Endothelial cell of umbilical vein (primary cell): ENCODE measurements at places on chromosomes 2 and 18.

DNA sequence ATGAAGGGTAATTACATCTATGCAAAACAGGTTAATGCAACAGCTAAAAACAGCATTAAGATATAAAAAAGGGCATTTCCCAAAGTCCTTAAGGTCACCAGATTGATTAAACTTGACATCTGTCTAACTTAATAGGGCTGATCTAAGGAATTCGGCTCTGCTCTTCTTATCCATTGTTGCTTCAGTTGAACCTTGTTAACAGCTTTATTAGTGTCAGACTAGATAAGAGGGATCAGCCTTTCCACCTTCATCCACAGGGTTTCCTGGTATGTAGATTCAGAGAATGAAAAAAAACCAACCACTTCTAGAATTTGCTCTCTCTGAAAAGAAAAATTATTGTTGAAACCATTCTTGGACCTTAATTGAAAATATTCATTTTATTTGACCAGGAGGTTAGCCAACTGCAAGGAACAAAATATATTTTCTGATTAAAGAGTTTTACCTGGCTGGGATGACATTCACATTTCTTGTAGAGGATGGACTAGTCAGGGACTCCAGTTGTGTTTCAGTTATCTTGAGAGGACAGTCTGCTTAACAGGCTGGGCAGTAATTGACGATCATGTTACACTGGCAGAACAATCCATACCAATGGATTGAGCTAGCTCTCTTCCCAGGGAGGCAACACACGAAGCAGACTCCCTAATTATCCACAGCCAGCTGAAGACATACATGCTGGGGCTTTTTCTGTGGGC, 357.4 kb upstream of the ACVR2A start:
- DNase-seq = no peak

DNA sequence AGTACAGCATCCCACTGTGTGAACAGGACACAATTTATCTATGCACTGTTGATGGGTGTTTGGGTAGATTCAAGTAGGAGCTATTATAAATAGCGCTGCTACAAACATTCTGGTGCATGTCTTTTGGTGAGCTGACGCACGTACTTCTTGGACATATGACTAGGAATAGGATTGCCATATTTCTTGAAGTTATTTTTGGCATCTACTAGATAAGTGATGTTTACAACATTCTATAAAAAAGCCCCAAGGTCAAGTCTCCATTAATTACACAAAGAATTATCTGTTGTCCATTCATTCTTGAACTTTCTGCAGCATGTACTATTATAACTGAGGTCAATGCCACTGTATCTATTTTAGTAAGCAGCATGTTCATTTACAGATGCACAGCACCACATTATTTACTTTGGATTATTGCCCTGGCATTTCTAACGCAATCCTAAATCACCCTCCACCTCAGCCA, 225.5 kb upstream of the TMEM200C start:
- DNase-seq = no peak

- DNase-seq = no peak
Observed at GRCh38 chr2:79801082-79801481, 288.2 kb downstream of the CTNNA2 start.

GRCh38 chr2:218878486-218878885, 2.2 kb upstream of the WNT10A start:
- DNase-seq = no peak

- no peak for DNase-seq
Observed at GRCh38 chr2:216904554-216904953, 44.7 kb upstream of the TNP1 start.

- no peak for DNase-seq
Observed at GRCh38 chr18:36640021-36640952, 188.5 kb downstream of the TPGS2 start.

DNA sequence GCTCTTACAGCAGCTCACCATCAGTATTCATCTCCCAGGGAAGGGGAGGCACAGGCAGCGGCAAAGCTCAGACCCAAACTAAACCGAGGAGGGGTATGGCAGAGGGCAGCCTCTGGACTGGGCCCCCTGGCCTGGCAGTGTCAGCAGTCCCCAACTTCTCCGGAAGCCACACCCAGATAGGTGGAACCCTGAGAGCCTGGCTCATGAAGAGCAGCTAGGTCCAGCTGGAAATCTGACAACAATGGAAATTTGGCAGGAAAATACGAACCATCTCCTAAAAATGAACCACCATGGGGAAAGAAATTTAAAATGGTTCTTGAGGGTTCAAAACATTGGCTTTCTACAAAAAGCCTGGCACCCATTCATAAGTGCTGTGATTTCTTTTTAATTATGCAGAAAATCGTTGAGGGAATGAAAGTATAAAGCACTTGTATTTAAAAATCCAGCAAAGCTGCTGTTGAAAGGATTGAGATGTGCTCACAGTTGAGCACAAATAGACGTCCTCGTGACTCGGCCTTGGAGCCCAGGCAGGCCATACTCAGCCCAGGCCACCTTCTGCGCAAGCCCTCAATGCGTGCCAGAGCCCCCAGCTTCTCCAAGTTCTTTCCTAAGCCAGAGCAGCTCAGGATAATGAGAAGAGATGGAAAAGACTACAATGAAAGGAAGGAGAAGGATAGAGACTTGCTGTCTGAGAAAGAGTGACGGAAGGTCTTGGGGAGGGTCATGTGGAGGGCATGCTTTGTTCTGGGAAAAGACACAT, 93.0 kb downstream of the COL6A3 start:
- no peak for DNase-seq

DNA sequence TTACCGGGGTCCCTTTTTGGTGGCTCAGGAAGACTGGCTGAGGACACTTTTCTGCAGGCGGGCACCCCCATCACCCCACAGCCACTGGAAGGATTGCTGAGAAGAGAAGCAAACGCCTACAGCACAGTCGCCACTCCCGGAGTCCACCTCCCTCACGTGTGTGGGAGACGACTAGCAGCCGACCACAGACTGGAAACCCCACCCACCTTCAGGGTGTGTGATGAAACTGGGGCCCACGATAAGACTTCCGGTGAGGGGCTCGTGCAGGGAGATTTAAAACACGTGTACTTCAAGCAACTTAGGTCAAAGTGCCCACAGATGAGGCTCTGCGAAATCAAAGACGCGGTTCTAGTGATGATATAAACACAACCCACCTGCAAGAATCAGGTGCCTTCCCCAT, 26.3 kb downstream of the MBP start:
- DNase-seq = no peak

DNA sequence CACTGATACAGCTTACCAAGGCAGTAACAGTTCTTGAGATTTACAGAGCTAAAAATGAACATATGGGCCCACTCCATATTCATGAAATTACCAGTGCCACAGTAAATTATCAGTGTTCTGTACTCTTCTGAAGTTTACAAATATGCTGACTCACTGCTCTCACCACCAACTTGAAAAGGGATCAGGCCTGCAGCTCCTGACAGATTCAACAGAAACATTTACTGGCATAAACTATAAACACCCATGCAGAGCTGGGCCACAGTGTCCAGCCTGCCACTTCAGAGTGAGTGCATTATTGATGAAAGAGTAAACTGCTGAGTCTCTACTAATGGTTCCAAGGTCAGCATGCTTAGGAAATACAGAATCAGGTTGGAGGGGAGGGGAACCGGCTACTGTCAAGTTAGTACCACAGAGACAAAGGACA, 83.1 kb downstream of the FARSB start:
- DNase-seq = peak; percentile 8

DNA sequence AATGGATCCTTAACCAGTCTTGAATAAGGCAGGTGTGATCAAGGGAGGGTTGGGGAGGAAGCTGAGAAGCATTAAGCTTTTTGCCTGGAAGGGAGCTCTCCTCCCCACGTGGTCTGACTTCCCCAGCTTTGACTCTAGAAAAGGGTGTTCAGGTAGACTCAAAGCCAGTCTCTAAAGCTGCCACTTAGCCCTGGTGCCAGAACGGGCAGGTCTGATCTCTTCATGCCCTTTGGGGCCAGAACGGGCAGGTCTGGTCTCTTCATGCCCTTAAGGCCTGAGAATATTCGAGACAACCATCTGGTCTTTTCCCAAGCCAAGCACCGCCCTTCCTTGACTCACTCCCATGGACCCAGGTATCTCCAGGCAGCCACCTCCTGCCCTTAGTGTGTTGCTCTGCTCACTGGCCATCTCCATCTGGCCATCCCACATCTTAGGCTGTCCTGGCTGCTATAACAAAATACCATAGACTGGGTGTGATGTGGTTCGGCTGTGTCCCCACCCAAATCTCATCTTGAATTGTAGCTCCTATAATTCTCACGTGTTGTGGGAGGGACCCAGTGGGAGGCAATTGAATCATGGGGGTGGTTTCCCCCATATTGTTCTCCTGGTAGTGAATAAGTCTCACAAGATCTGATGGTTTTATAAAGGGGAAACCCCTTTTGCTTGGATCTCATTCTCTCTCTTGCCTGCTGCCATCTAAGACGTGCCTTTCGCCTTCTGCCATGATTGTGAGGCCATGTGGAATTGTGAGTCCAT, 59.4 kb downstream of the SNORC start:
- no peak for DNase-seq

- DNase-seq = no peak
Observed at GRCh38 chr2:179991344-179991743, 15.8 kb downstream of the CWC22 start.

- no peak for DNase-seq
Observed at GRCh38 chr2:169670215-169670651, 24.0 kb downstream of the CFAP210 start.

DNA sequence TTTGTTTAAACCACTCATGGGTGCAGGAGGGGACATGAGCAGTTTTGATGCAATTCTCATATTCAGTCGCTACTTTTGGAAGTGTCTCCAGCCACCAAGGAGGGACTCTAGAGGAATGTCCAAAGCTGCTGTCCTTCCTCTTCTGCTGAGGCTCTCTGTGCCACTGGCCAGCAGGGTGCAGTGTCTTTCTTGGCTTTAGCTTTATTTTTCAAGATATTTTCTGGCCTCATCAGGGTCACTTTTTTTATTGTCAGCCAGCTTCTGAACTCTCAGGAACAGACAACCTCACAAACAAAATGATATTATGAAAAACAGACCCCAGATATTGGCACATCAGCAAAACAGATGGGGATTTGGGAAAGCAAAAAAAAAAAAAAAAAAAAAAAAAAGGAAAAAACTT, 289.3 kb upstream of the ZSWIM2 start:
- peak; percentile 81 for DNase-seq

- DNase-seq = no peak
Observed at GRCh38 chr2:69225933-69226332, 161.1 kb downstream of the GFPT1 start.

DNA sequence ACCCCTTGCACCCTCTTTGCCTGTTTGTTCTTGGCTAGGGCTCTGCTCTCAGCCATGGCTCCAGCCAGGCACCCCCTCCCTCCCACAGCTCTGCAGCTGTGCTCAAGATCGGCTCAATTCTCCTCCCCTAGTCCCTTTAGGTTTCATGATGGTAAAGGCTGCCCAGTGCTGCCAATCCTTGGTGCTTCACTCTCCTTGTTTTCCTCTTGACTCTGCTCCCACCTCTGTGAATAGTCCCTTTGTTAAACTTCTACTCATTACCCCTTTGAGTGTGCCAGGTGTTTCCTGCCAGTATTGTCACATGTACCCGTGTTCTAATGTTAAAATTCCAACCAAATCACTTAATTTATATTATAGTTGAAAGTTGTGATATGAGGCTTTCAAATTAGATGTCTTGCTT, 101.0 kb upstream of the CERS6 start:
- DNase-seq = no peak

- no peak for DNase-seq
Observed at GRCh38 chr2:128446874-128447537, 128.3 kb upstream of the HS6ST1 start.

- DNase-seq = no peak
Observed at GRCh38 chr2:186968277-186968676, 119.3 kb upstream of the ZSWIM2 start.

DNA sequence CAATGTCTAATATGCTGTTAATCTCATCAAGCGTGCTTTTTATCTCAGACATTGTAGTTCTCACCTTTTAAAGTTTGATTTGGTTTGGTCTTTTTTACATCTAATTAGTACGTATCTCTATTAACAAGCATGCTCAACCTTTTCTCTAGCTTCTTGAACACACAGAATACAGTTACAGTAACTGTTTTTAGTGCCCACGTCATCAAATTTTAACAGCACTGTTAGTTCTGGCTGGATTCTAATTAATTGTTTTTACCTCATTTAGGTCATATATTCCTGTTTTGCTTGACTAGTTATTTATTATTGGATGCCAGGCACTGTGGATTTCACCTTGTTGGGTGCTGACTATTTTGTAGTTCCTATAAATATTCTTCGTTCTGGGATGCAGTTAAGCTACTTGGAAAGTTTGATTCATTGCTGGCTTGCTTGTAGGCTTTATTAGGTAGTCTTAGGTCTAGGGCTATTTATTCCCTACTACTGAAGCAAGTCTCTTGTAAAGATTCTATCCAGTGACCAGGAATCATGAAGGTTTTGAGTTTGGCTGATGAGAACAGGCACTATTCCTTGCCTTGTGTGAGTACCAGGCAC, 263.0 kb downstream of the ETAA1 start:
- DNase-seq = no peak

DNA sequence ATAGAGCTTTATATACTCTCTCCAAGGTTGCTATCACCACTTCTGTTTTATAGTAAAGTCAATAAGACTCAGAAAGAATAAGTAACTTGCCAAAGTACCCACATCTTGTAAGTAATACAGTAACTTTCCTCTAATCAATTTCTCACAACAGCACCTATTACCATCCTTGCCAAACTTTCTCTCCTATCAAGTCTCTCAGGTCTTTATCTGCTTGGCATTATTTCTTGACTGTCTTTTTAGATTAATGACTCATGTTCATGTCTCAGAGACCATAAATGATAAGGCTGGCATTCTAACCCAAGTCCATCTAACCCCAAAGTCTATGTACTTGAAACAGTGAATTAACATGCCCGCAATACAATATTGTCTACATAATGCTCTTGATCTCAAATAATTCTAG, 618.0 kb upstream of the ZEB2 start:
- DNase-seq = peak; percentile 9

DNA sequence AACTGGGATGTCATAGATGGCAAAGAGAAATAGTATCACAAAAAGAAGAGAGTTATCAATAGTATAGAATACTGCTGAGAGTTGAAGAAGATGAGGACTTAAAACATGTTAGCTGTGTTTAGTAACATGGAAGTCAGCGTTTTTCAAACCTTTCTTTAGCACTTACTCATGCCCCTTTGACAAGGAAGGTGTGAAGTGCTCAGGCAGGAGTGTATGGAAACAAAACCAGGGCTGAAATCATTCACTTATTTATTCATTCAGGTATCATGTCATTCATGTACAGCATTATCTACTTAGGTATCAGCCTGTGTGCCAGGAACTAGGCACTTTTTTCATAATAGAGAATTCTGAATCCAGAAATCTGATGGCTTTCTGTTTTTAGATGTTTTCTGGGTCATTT, 27.2 kb downstream of the CD28 start:
- DNase-seq = no peak
